ENCODE measurements at places on chromosomes 16 and 17. TPM values are rescaled to one million over a fixed set of nuclear protein-coding genes. Genes with fewer than 3 reads are reported as not detected.

The ADAP2 gene
- total RNA-seq: 5.5 TPM

The NEK8 gene
- 4.1 TPM for total RNA-seq

The NEUROD2 gene
- total RNA-seq: not detected

The RPL19 gene
- total RNA-seq: 1,626 TPM

The CD7 gene
- total RNA-seq: 0.72 TPM

The SPNS2 gene
- 19.9 TPM for total RNA-seq

The KCNAB3 gene
- 0.82 TPM for total RNA-seq

The UBE2Z gene
- 46.8 TPM for total RNA-seq

The HLF gene
- total RNA-seq: 14.3 TPM

The CHD9NB gene
- 1.4 TPM for total RNA-seq

The CA4 gene
- 5.2 TPM for total RNA-seq

The HSF5 gene
- 0.21 TPM for total RNA-seq

The ADGRG1 gene
- total RNA-seq: 26.9 TPM

The CASKIN2 gene
- 22.4 TPM for total RNA-seq

The SCIMP gene
- total RNA-seq: not detected
